ENCODE measurements at places on chromosomes 7 and 10.

- no peak for DNase-seq
These were observed 41.1 kb upstream of the TMEM72 start for GRCh38 chr10:44870031-44870430.

GRCh38 chr10:95441547-95441923, 119.6 kb downstream of the SORBS1 start:
- DNase-seq, result no peak

DNA sequence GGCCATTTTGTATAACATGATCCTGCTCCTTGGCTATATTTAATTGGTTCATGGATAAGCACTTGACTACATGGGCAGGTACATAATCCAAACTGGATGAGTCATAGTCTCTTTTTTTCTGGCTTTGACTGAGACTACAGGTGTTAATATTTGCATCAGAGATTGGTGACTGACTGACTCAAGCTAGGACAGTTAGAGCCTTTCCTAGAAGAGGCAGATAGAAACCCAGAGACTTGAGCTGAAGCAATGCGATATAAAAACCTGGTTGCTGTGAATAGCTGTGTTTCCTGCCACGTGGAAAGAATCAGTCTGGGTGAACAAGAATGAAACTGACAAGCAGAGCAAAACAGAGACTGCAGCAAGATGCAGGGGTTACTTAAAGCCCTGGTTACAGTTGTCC, 81.0 kb downstream of the SAMD9 start:
- DNase-seq, result peak; percentile 65

- DNase-seq, result peak; percentile 80
These were observed 225.2 kb upstream of the PRSS58 start for GRCh38 chr7:142482891-142483658.

DNA sequence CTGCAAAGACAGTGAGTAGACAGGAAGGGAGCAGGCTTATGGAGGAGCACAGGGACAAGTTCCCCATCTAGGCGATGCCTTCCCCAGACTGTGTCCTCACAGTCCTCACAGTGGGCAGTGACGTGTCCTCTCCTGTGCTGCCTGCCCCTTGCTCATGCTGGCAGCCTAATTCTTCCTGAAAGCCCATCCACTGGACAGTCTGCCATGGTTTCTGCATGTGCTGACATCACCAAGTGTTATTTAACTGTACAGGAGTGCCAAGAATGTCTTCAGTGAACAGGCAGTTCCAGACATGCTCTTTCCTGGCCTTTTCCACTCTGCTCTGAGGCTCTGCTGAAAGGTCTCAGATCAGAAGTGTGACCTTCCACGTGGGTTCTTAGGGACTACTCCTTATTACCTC, 54.1 kb downstream of the ZNF248 start:
- DNase-seq, result no peak

DNA sequence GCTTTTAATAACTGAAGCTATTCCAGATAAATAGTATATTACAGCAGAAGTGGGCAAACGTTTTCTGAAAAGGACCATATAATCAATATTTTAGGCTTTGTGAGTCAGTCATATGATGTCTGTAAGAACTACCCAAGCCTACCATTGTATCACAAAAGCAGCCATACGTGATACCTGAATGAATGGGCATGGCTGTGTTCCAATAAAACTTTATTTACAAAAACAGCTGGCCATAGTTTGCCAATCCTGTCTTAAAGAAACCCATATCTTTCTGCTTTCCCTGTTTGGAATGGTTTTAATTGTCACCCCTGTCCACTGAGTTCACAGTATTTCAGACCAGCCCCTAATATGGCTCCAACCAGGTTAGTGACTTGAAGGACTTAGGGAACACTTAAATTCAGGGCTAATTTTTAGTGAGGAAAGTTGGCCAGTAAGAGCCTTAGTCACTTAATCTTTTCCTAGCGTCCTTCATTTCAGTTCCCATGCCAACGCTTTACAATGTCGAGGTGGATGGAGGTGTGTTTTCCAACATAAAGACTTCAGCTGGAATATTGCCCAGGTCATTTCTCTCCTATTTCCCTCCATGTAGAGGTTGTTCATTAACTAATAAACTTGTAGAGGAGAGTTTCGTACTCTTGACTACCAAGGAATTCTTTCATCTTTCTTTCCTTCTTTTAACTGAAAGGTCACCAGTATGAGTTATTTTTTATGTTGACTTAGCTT, 184.5 kb downstream of the TRIL start:
- no peak for DNase-seq

DNA sequence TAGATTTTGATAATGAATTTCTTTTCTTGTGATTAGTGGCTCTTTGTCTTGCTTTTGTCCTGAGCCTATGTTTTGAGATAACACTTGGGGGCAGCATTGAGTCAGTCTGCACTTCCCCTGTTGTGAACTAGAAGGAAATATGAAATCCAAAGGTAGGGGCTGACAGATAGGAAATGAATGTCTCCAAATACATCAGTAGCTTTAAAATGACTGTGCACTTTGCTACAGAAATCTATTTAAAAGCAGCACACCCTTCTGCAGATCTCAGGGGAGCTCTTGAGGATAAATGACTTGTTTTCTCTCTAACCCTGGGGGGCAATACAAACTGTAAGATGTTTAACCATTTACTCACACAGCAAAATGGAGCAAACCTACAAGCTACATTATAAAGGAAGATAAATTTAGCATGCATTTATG, 176.0 kb upstream of the MYO3A start:
- DNase-seq, result peak; percentile 19

DNA sequence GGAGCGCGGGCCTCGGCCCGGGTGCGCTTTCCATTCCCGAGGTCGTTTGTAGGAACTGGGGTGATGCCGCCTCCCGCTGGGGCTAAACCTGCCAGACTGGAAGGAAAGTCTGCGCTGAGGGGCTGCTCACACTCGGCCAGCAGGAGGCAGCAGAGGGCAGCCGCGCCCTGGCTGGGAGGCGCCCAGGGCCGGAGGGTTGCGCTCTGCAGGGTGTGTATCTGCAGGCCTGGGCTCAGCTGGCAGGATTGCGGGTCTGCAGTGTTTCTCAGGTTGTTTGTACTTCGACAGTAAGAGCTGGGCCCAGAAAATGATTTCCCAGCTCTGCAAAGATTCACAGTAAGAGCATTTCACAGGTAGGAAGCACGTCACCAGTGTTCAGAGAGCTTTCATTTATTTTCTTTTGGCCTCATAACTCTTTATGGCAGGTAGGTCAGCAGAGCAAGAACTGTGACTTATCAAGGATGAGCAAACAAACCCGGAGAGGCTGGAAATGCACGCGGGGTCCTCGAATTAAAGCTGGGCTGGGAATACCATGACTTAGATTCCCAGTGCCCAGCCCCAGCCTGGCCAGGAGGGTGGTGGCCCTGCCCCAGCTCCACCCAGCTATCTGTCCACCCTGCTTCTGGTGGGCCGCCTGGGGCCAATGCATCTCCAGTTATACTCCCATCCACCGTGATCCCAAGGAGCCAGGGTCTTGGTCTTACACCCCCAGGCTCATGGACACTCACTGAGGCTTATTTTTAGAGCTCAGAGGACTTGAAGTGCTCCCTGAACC, 15.2 kb upstream of the PPP2R2D start:
- DNase-seq, result peak; percentile 82

DNA sequence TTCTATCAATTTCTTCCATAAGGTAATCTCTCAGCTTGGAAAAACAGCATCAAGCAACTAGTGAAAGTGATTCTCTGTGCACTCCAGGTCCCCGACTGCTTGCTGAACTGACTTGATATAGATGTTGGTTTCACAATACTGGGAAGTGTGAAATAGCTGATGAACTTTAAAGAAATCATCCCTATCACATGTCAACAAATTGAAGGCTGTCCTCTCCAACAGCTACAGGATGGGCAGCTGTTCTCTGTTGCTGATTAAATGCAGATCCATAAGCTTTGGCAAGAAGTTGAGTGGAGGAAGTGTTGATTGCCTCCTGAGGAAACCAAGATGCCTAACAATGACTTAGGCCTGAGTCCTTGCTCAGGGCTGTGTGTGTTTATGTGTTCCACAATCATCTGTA, 130.4 kb upstream of the GDF10 start:
- no peak for DNase-seq

DNA sequence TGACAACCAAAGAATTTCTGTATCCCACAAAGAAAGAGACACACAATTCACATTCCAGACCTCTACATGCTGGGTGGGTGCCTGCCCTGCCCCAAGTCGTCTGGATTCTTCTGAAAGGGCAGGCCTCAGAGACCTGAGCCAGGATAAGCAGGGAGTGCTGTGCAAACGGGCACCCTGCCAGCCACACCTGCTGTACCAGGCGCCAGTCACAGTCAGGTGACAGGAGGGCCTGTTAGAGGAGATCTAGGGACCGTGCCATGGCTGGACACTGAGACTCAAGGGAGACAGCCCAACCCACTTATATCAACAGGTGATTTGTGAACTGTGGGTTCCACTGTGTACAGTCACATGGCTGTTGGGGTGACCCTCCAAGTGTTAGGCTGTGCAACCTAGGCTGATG, 103.1 kb upstream of the AFAP1L2 start:
- no peak for DNase-seq

- no peak for DNase-seq
These were observed 39.2 kb downstream of the LDB3 start for GRCh38 chr10:86707505-86707904.

GRCh38 chr7:145474009-145474686, 638.3 kb upstream of the TPK1 start:
- DNase-seq, result no peak

DNA sequence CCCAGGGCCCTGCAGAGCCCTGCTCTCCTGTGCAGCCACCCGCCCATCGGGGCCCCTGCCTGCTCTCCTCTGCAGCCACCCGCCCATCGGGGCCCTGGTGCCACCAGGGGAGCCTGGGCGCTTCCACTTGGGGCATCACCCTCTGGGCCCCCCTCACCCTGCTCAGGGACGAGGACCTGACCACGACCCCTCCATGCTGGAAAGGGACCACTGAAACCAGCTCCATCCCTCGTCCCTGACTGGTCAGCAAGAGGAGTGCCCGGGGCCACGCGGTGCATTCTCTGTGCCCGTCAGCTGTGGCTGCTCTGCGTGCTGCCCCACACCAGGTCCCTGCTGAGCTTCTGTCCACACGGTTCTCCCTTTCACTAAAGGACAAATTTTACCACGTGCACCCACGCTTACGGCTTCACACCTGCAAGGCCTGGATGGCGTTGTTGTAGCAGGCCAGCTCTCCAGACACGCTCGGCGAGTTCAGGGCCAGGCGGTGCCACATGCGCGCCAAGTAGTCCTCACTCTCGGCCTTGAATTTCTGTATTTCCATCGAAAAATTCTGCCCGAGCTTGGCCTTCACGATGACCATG, 57.6 kb downstream of the CFAP46 start:
- no peak for DNase-seq

GRCh38 chr7:27117887-27118491, 12.6 kb downstream of the HOXA4 start:
- no peak for DNase-seq

DNA sequence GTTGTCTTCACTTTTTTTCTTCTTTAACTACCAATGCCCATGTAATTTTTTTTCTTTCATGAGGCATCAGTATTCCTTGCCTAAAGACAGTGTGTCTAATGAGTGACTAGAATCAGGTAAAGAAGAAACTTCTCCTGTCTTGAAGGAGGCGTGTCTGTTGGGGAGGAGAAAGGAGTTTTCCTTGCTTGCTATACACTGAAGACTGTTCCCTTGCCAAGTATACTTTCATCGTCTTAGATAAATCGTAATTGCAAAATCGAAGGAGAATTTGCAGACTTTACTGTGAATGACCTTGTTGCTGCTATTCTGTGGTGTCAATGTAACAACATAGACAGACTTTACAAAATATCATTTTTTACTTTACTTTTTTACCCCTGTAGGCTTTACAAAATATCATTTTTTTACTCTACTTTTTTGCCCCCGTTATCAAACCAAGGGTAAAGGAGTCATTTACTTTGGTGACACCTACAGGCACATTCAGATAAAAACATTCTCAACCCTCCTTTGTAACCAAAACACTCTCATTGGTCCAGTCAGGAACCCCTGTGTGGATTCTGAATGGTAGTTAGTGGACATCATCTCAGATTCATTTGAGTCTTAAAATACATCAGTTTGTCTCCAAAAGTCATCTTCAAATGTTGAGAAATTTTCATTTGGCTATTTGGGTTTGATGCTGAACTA, 232.4 kb downstream of the AHR start:
- DNase-seq, result no peak

- no peak for DNase-seq
These were observed 610.2 kb downstream of the AUTS2 start for GRCh38 chr7:70208236-70209063.

DNA sequence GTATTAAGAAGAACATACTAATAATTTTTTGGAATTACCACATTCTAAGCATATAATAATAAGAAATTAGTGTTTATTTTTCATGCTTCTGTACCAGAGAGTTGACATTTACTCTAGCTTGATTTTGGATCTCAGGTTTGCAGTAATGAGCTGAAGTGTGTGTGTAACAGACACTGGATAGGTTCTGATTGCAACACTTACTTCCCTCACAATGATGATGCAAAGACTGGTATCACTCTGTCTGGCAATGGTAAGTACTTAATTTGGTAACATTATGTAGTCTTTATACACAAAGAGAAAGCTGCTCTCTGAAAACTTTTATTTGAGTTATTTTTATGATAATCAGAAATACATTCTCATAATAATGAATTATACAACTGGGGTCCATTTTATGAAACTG, 54.1 kb downstream of the SRI start:
- DNase-seq, result no peak

DNA sequence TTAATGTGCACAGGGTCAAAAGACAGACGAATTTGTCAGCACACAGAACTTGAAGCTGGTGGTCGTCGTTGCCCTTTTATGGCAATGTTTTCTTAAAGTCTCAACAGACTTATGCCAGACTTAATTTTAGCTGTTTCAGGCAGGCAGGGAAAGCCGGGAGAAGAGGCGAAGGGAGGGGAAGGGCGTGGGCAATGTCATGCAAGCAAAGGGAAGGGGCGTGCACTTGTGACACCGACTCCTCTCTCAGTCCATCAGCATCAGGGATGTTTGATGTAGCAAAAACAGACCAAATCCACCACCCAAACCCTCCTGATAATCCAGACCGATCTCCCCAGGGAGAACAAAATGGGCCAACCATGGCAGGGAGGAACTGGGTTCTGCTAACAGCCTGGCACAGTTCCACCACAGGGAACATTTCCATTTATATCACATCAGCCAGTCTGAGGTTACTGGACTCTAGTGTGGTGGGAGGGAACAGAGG, 118.1 kb upstream of the RHEB start:
- no peak for DNase-seq

DNA sequence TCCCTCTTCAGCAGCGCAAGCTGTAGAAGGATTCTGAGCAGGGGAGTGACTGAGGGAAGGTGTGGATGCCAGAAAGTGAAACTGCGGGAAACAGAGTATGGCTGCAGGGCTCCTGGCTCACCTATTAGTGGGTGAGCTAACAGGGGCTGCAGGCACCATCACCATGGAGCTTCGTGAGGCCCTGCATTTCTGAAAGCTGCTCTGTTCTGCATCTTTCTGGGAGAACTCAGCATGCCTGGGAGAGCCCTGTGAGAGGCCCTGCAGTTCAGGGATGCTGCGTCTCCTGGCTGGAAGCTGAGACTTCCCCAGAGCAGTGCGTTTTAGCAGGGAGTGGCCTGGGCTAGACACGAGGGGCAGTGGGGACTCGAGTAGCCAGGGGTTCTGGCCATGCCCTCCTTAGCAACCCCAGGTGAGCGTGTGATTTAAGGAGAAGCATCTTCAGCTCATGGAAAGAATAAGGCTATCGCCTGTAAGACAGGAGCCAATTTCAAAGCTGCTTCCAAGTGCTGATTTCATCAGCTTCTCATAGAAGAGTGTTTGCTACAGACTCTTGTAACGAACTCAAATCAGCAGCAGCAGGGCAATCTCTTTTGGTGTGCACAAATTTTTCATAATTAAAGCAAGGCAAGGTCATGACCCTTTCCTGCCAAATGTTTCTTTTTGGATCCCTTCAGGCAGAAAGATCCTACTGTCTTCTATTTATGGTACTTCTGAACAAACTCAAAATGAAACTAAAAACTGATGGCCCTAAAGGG, 293.6 kb upstream of the ZNF32 start:
- DNase-seq, result no peak

Data from activated CD8-positive, alpha-beta T cell treated with anti-CD3 and anti-CD28 coated beads for 36 hours (primary cell).